ENCODE measurements at places on chromosomes 2 and 18. TPM values are rescaled to one million over a fixed set of nuclear protein-coding genes. Genes with fewer than 3 reads are reported as not detected.
A peak's percentile ranks its signal among the peaks of the same experiment; 100 is the strongest.

GRCh38 chr2:63788071-63788470 is 53.6 kb upstream of the UGP2 start:
- no peak for DNase-seq
- H3K4me1 ChIP-seq = peaks cover 54% of the 10 kb centered on the region
- no peak overlapping the region for H3K27ac ChIP-seq
- no peaks in the 10 kb centered on the region for H3K36me3 ChIP-seq

GRCh38 chr18:73118121-73118816 is 250.5 kb upstream of the NETO1 start:
- no peaks in the 10 kb centered on the region for H3K4me1 ChIP-seq
- no peaks in the 10 kb centered on the region for H3K27me3 ChIP-seq
- no peak for DNase-seq
- no peak overlapping the region for H3K4me3 ChIP-seq
- no peaks in the 10 kb centered on the region for H3K36me3 ChIP-seq

DNA sequence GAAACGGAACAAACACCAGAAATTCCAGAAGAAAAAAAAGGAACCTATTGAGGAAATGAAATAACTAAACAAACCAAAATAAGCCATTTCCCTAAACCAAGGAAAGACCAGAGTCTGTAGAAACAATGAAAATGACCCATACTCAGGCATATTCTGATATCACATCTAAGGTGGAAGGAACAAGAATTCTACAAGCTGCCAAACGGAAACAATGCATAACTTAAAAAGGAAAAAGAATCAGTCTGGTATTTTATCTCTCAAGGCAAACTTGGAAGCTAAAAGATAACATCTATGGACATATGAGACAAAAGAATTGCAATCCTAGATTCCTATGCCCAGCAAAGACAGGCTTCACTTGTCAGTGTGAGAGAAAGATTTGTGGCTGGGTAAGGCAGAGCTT is 326.2 kb downstream of the PDE11A start:
- peaks cover 22% of the 10 kb centered on the region for H3K27me3 ChIP-seq
- no peak overlapping the region for H3K4me3 ChIP-seq
- H3K36me3 ChIP-seq = no peaks in the 10 kb centered on the region
- no peak for DNase-seq

DNA sequence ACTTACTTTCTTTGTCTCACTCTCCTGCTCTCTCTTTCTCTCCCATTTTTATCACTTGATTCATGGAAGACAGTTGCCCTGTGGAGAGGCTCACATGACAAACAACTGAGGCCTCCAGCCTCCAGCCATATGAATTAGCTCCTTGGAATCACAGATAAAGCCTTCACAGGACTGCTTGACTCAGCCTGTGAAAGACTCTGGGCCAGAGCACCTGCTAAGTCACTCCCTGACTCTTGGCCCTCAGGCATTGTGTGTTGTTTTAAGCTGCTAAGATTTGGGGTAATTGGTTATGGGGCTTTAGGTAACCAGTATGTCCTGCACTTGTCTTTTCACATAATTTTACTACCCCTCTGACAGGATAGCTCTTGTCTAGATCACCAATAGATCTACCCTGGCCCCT is 334.9 kb downstream of the SOX11 start:
- H3K4me3 ChIP-seq = no peak overlapping the region
- peaks cover 21% of the 10 kb centered on the region for H3K27me3 ChIP-seq
- DNase-seq = no peak
- no peaks in the 10 kb centered on the region for H3K36me3 ChIP-seq
- H3K27ac ChIP-seq = no peak overlapping the region

DNA sequence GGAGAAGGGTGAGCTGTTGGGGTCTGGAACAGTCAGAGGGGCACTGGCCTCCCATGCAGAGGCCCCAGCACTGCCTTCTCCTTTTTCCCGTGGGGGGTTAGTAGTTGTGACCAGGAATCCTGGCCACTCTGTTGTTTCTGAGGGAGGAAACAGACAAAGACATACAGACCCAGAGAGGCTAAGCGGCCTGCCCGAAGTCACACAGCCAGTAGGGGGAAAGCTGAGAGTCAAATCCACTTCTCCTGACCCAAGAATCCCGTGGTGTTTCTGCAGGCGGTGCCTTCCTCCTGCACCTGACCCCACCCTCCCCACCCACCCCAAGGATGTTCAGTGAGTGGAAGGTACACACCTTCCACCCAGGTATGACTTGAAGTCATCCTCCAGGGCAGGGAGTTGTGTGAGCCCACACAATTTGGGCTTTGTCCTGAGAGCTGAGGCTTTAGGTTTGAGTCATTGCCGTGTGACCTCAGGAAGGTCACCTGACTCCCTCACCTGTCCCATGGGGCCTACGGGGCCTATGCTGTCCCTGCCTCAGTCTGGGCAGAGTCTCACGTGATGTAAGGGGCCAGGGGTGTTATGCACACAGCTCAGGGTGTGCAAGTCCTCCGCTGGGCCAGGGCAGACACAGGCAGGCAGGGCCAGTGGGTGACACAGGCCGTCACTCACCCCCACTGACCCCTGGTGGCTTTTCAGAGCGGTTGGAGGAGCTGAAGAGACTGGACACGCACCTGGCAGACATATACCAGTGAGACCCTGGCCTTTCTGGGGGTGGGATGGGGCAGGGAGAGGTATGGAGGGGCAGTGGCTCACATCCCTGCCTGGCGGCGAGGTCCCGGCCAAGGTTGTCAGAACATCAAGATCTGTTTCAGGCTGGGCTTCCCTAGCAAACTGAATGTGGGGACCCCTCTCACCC is 5.0 kb downstream of the NT5DC4 start:
- no peak for DNase-seq
- H3K27me3 ChIP-seq = no peaks in the 10 kb centered on the region
- no peak overlapping the region for H3K27ac ChIP-seq
- H3K36me3 ChIP-seq = no peaks in the 10 kb centered on the region

GRCh38 chr2:43186321-43186678 is 40.1 kb downstream of the ZFP36L2 start:
- peaks cover 4% of the 10 kb centered on the region for H3K4me1 ChIP-seq
- no peaks in the 10 kb centered on the region for H3K36me3 ChIP-seq
- DNase-seq = no peak
- no peak overlapping the region for H3K4me3 ChIP-seq
- no peaks in the 10 kb centered on the region for H3K27me3 ChIP-seq

DNA sequence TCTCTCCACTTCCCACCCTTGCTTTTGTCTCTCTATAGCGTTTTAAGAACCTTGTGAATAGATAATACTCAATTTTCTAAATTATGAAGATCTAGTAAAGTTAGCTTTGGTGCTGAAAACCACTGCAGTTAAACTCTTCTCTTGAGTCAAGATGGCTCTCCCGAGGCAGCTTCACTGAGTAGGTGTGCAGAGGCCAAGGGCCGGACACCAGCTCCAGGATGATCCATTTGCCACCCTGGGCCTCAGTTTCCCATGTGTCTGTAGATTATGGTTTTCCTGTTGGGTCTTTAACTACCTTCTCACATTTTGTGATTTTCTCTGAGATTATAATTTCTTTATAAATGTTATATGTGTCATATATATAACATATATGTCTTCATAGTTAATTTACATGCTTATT is 68.5 kb upstream of the SH3RF3 start:
- peaks cover 74% of the 10 kb centered on the region for H3K27me3 ChIP-seq
- H3K4me1 ChIP-seq = no peaks in the 10 kb centered on the region
- H3K36me3 ChIP-seq = no peaks in the 10 kb centered on the region

DNA sequence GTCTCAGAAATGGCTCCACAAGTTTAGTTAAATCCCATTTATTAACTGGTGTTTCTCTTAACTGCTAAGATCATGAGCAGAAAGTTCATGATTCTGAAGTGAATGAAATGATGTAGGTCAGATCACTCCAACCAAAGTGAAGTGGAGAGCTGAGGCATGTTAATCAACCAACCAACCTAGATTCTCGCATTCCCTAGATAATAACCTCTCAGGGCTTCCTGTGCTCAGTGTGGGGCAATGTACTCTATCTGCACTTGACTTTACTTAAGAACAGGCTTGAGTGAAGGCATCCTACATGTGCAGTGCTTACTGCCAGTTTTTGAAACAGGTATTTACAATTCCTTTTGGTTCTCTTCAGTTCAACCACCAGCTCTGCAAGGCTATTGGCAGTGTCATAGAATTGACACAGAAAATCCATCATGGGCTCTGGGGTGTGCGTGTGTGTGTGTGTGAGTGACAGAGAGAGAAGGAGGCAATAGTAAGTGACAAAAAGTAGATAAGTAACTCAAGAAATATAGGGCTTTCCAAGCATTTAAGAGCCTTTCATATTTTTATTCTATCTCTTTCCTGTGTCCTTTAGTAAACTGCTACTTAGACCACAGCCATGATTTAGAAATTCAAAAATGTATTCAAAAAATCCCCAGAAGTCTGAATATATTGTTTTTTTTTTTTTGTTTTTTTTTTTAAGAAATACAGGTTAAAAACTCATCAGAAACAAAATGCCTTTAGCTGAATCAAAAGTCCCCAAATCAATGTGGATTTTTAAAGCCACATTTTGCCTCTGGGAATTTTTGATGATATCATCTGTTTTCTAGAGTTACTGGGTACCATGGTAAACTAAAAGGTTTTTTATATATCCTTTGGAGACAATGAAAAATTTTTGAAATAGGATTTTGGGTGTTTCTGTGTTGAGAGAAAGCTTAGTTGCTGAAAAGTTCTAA is 28.6 kb downstream of the DOCK10 start:
- H3K27ac ChIP-seq = peak overlapping the region; percentile 4
- DNase-seq = no peak
- H3K4me3 ChIP-seq = no peak overlapping the region

- no peaks in the 10 kb centered on the region for H3K27me3 ChIP-seq
- H3K36me3 ChIP-seq = peaks cover 32% of the 10 kb centered on the region
- H3K4me3 ChIP-seq = no peak overlapping the region
- H3K27ac ChIP-seq = peak overlapping the region; percentile 62
- peaks cover 5% of the 10 kb centered on the region for H3K4me1 ChIP-seq
Observed at GRCh38 chr2:32135409-32135808, 30.3 kb upstream of the SLC30A6 start.

The TNS1 gene
- 82.5 TPM for total RNA-seq
